ENCODE measurements at places on chromosomes 16 and 17.

DNA sequence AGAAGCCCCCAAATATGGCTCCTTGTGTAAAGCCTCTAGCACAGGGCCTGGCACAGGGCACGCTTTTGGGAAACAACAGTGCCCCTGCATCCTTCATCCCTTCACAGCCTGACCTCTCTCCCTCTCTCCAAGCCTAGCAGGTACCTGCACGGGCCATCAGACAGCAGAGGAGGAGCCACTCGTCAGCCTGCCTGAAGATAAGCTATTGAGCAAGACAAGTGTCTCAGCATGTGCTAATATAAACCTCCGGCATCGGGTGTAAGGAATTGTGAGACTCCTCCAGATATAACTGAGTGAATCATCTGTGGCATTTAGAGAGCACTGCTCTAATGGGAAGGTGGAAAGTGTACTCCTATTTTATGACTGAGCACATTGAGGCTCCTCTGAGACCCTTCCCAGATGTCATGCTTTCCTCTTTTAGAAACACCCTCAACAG is 38.3 kb downstream of the TBX4 start:
- DNase-seq = no peak

GRCh38 chr17:5468075-5468473 is 708 bp downstream of the DHX33 start:
- no peak for DNase-seq

DNA sequence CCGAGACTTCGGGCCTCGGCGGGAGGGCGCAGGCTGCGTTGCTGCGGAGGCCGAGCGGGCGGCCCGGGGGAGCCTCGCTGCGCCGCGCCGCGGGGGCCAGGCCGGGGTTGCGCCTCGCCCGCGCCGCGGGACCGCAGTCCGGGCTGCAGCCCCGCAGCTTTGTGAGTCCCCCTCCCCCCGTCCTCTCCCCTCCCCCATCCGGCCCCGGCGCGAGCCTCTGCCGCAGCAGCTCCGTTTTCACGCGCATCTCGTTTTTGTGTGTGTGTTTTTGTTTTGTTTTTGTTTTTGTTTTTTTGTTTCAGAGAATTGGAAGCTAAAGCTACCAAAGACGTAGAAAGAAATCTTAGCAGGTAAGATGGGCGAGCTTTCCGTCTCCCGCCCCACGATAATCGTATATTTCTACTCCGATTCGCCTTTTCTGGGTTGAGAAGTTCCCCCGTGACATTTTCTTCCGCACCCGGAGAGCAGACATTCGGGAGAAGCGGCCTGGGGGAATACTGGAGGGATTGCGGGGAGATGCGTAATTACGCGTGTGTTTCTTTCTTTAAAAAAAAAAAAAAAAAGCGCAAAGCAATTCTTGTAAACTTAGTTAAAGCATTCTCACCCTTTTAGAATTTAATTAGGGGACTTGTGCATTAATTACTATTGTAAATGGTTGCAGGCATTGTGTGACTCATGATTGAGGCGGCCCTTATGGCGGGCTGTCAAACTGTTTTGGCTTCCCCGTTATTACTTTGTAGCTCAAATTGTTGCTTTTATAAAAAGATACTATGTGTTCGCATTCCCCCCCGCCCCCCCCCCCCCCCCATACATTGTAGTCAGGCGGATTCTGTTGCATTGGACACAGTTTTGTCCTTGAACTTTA is 732 bp downstream of the TNRC6A start:
- no peak for DNase-seq

DNA sequence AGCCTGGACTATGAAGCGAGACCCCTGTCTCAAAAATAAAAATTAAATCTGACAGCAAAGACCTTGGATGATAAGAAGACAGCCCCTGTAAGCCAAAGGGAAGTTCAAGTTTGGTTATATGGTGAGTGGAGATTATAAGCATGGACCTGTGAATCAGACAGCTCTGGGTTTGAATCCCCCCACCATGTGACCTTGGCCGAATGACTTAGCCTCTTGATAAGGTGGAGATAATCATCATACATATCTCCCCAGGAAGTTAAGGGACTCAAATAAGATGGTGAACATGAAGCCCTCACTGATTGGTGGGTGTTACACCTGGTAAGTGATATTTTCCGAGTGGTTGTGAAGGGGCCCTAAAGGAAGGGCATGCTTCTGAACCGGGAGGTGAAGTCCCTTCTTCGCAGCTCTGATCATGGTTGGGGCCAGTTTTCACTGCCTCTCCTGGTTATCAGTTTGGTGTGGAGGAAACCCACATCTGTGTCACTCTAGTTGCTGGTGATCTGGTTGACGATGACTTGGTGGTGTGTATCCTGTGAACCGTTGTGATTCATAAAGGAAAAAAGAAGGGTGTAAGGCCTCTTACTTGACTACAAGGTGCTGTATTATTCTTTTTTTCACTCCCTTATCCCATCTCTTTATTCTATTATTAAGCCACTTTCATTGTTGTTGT is 61.7 kb upstream of the CLEC18A start:
- no peak for DNase-seq

DNA sequence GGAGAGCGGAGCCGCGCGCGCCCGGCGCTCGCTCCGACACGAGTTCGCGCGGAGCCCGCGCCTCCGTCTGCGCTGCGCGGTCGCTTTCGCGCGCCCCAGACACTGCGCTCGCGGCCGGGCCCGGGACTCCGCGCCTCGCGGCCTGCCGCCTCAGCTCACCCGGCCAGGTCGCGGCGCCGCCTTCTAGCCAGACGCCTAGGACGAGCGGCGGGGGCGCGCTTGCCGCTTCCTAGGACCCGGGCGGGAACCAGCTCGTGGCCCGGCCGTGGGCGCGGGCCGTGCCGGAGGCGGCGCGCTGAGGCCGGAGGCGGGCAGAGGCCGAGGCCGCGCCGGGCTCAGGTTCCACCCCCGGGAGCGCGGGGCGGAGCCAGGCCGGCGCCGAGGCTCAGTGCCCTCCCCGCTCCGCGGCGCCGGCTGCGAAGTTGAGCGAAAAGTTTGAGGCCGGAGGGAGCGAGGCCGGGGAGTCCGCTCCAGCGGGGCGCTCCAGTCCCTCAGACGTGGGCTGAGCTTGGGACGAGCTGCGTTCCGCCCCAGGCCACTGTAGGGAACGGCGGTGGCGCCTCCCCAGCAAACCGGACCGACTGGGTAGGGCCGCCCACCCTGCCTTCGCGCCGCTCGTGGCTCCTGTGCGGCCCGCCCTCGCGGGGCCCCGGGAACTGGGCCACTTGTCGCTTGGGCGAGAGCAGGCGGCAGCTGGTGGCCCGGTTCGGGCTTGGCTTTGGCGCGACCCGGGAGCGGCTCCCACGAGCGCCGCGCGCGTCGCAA is at the start of gene SPHK1:
Gene SPHK1 (plus strand): TSS at position 388 of the 765 bp plus-strand sequence. CDS start 1,036 bp downstream, outside the sequence.
- DNase-seq = no peak

DNA sequence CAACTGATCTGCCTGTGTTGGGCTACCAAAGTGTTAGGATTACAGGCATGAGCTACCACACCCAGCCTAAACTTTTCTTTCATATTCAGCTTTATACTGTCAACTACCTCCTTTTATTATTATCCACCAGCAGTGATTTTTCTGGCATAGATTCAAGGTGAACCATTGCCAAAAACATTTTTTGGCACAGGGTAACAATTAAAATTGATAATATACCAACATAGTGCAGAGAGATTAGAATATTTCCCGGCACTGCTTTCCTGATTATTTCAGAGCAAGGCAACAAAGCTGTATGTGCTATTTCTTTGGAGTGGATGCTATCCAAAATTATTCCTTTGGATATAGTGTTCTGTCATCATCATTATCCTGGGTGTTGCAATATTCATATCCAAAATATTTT is 781.6 kb upstream of the SOX9 start:
- no peak for DNase-seq

DNA sequence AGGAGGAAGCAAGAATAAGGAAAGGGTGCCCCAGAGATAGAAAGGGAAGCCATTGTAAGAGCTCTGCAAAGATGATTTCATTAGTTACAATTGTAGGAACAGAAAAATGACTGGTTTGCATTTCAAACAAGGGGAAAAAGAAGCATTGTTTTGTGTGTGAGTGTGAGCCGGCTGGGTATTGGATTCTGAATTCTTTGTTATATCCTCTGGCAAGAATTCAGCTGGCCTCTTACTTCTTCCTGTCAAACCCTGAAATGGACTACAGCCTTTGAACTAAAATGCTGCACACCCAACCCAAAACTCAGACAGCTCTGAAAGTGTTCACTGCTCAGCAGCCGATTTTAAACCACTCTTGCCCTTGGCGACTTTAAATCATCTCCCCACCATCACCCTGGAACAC is 461.3 kb downstream of the PMP22 start:
- no peak for DNase-seq

- no peak for DNase-seq
Measured at GRCh38 chr16:49513040-49513439, 139.4 kb downstream of the C16orf78 start.

DNA sequence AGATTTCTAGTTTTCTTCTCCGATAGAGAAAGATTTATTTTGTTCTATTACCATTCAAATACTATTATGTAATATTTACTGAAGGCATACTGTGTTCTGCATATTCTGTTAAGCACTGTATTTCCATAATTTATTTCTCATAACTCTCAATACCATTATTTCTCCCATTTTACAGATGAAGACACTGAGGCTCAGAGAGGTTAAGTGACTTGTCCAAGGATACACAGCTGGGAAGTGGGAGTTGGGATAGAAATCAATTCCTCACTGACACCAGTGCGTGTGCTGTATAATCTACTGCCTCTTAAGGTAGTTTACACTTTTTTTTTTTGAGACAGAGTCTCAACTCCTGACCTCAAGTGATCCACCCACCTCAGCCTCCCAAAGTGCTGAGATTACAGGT is 7.4 kb downstream of the NLRC3 start:
- DNase-seq = no peak

DNA sequence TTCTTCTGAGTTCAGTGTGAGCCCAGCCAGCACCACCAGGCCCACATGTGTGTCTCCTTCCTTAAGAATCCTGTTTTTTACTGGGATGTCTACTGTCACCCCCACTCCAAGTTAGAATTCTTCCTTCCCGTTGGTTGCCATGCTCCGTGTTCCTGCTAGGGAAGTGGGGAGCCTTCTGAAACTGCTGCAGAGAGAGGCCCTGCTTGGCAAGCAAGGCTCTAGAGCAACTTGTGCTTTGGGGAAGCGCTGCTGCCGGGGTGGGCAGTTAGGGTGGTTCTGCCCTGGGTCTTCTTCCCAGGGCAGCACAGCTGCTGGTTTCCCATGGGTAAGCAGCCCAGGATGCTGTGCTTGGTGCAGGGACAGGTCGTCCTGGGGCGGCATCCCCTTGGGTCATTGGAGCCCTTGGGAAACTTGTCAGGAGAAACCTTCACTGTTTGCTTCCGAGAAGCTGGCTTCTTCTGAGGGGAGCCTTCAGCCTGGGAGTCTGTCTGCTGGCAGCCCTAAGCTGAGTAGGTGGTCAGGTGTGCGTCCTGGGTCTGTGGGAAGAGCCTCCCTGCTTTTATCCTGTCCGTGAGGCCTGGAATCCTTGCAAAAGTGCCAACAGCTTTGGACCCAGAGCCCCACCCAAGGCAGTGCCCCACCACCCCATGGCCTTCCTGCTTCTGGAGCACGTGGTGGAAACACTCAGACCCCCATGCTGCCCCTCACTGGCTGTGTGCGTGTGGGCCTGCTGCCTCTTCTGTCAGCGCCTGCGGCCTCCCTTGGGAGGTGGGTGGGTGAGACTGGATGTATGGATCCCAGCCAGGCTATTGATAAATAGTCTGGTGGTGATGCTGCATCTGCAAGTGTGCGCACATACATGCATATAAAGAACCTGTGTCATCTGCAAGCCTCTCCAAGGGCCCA is 71.8 kb downstream of the PLD6 start:
- DNase-seq = no peak

- DNase-seq = no peak
Measured at GRCh38 chr16:58225965-58226602, 28.2 kb upstream of the CSNK2A2 start.

DNA sequence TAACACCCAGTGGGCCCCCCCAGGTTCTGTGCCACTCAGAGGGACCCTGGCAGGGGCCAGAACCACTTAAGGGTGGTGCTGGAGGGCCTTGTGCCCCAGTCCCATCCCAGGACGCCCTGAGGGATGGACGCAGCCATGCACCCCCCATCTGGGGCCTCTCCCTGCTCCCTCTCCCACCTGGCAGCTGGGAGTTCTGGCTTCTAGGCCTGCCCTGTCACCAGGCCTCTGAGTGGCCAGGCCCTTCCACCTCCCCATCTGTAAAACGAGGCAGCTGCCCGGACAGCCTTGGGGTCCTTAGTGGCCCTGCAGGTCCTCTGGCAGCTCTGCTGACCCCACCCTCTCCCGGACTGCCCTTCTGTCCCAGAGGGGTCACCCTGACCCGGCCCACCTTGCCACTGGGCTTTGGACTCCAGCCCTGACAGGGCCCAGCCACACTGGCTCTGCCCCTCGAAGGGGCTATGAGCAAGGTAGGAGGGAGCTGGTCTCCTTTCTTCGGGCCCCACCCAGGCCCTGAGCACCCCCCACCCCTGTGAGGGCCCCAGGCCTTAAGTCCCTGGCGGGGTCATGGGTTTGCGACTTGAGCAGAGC is 12.3 kb downstream of the PAM16 start:
- no peak for DNase-seq

DNA sequence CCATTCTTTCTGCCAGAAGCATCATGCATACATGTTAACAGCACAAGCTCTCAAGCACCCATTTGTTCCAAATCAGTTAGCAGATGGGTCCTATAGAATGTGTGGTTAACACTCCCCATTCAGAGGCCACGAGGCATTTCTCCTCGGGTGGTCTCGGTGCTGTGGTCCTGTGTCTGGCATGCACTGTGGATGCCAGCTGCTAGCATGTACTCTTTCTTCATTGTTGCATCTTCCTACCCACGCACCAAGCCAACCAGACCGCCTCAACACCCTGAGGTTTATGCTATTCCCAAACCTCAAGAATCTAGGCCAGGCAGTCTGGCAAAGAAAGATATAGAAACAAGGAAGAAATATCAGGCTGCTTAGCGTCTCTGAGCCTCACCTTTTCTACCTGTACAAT is 27.8 kb upstream of the MRTFB start:
- DNase-seq = no peak

- no peak for DNase-seq
Measured at GRCh38 chr16:79305074-79305473, 295.5 kb downstream of the MAF start.

GRCh38 chr17:76405967-76406647 is 21.7 kb downstream of the SPHK1 start:
- no peak for DNase-seq

DNA sequence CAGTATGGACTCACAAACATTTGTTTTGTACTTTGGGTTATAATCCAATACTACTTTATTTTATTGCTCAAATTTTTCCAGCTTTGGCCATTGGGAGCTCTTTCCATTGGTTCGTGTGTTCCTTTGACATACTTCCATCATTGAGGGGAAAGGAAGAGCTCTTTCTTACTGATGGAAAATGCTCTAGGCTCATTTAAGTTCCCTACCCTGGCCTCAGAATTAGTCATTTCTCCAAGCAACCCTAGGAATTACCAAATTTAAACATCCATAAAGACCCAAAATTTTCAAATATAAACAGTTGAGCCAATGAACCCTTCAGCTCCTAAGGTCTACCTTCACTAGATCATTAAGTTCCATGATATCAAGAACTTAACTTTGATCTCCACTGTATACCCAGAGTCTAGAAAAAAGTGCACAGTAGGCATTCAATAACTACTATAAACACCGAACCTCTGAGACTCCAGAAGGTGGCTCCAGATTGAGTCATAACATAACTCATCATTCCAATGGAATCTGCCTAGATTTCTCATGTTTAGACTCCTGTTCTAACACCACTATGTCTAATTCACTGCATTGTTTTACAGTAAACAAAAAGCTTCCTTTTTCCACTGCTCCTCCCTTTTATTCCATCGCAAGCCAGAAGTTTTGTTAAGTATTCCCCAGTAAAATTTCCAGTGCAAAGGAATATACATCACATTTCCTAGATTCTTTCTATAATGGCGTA is 39.0 kb downstream of the SMURF2 start:
- DNase-seq = no peak
